Stimulated activated CD4-positive, alpha-beta T cell treated with anti-CD3 and anti-CD28 coated beads, Interleukin-1b, Interleukin-23, amount 100 ng/mL, for 24 hours (primary cell): ENCODE measurements at places on chromosomes 3 and 15.

DNA sequence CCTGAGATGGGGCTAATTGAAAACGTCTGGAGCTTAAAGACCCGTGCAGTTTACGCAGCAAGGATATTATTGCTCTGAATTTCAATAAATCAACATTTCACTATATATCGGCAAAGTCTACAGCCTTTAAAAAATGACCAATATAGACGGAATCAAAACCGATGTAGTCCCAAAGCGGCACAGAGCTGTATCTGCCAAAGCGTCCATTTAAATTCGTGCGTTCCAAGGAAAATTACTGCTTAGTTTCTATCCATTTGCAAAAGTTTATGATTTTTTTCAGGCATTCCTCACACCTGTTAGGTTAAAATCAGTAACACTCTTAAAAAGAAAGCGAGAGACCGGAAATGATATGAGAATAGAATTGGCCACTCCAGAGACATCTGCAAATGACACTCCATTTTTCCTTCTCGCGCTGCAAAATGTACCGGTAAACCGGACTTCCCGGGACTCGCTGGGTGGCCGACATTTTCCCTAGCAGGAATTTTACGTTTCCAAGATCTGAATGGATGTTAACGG lies 777 bp upstream of the EIF4A2 start:
- no peak for DNase-seq

DNA sequence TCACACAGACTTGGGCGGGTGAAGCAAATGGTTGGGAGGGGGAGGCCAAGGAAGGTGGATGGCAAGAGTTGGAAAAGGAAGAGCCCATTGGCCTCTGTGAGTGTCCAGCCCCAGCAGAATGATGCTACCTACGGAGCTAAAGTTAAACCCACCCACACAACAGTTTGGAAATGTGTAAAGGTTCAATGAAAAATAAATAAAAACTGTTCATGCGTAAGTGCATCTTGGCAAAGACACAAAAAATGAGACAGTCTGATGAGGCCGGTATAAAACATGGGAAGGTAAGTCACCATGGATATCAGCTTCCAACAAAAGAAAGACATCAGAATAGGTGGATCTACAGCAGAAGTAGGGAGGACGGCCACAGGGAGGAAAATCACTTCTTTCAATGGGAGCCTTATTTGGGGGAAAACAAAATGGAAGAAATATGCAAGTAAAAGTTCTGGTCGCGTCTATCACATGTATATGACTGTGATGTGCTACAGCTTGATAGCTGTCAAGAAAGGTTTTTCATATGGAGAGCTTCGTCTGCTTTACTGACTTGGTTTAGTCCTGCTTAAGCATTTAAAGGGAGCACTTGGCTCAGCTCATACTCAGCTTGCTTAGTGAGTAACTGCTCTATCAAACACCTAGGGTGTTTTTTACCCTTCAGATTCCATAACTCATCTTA lies 82.8 kb downstream of the TIGIT start:
- no peak for DNase-seq

DNA sequence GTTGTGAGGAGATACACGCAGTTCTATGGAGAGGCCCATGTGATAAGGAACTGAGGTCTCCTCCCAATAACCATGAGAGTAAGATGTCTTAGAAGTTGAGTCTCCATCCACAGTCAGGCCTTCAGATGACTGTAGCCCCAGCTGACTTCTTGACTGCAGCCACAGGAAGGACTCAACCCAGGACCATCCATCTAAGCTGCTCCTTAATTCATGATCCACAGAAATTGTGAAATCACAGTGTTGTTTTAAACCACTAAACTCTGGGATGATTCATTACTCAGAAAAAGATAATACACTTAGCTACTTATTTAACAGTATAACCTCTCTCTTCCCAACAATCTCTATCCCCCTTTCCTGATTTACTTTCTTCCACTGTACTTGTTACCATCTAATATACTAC lies 173.3 kb downstream of the ALDH1A2 start:
- no peak for DNase-seq

GRCh38 chr15:72820278-72820677 lies 36.7 kb upstream of the ADPGK start:
- no peak for DNase-seq

- no peak for DNase-seq
Observed at GRCh38 chr15:94083467-94084052, 147.8 kb upstream of the MCTP2 start.

DNA sequence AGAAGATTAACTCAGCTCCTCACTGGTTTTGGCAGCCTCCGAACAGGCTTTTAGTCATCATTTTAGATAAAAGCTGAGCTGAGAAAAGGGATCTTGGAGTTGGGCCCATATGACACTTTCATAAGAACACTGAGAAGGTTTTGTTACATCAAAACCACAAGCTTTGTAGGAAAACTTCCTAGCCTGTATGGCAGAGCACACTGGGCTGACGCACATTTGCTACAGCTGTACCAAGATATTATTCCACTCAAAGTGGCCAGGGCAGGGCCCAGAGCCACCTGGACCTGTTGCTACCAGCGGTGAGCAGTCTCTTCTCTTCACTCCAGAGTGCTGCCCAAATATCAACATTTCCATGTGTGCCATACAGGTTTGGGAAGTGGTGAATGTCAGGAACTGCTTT lies 160.5 kb upstream of the CCDC54 start:
- no peak for DNase-seq

- no peak for DNase-seq
Observed at GRCh38 chr3:136745916-136746315, 6.3 kb downstream of the STAG1 start.

- DNase-seq = no peak
Observed at GRCh38 chr3:43221076-43221475, 65.3 kb upstream of the SNRK start.

DNA sequence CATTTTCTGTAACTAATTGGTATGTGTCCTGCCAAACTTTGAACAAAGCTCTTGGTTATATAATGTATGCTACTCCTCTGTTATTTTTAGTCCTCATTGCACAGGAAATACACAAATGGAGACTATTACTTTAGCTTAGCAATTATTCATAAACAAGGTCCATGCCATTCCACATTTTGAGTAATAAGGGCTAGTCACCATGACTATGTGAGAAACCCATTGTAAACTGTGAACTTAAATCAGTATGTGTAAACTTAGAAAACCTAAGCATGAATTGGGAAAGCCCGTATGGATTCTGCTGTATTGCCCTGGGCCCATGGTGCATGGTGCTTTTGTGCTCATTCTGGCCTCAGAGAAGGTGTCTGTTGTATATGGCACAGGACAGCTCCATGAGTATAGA lies 100.3 kb downstream of the HCN4 start:
- DNase-seq = no peak

DNA sequence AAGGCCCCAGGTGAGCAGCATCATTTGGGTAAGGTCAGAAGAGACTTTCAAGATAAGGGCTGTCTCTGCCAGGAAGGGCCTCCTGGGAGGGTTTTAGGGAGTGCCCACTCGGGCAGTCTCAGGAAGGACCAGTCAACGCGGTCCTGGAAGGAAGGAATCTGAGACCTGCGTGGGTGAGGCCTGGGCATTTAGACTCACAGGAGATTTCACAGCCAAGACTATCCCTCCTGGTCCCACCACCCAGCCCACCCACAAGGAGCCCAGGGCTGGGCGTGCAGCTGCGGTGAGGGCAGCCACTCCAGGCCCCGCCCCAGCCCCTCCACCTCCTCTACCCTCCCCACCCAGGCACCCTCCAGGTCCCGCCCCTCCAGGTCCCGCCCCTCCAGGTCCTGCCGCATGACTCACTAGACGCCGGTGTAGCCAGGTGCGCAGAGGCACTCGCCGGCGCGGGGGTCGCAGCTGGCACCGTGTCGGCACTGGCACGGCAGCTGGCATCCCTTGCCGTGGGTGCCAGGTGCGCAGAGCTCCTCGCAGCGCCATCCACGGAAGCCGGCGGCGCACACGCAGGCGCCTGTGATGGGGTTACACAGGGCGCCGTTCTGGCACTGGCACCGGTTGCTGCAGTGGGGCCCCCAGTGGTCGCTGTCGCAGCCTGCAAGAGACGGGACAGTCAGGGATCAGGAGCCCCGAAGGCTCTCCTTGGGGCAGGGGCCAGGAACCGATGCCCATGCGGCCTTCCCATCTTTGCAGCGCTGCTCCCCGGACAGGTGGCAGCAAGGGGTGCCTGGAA lies 112.7 kb downstream of the RAB11A start:
- peak; percentile 36 for DNase-seq
